ENCODE measurements at places on chromosomes 3 and 15.

- H3K36me3 ChIP-seq, result no peaks in the 10 kb centered on the region
- H3K27ac ChIP-seq, result no peak overlapping the region
- no peak overlapping the region for H3K4me3 ChIP-seq
- no peaks in the 10 kb centered on the region for H3K4me1 ChIP-seq
- no peaks in the 10 kb centered on the region for H3K27me3 ChIP-seq
These were observed 163.0 kb downstream of the TBC1D5 start for GRCh38 chr3:17579289-17580031.

- no peak overlapping the region for H3K27ac ChIP-seq
- H3K36me3 ChIP-seq, result no peaks in the 10 kb centered on the region
- no peaks in the 10 kb centered on the region for H3K4me1 ChIP-seq
- no peak overlapping the region for H3K4me3 ChIP-seq
- DNase-seq, result no peak
These were observed 533.2 kb upstream of the GBE1 start for GRCh38 chr3:82294609-82295008.

DNA sequence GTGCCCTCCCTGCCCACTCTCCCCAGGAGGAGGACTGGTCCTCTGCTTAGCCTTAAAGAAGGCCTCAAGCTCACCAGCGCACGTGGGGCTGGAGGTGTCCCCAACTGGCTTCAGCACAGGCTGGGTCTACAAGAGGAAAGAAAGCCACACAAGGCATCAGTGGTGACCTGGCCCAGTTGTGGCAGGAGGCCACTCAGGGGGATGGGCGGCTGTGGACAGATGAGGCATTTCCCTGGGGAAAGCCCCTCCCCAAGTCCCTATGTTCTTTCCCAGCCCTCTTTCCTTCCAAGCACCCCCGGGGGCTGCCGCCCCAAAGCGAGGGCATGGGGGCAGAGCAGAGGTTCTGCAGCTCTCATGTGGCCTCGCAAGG lies 155.2 kb upstream of the TLE3 start:
- H3K4me3 ChIP-seq, result no peak overlapping the region
- H3K27ac ChIP-seq, result no peak overlapping the region
- H3K36me3 ChIP-seq, result no peaks in the 10 kb centered on the region
- H3K27me3 ChIP-seq, result peaks cover 66% of the 10 kb centered on the region
- no peak for DNase-seq
- peaks cover 60% of the 10 kb centered on the region for H3K4me1 ChIP-seq

GRCh38 chr3:134527037-134527436 lies 41.2 kb downstream of the CEP63 start:
- peaks cover 60% of the 10 kb centered on the region for H3K36me3 ChIP-seq
- no peaks in the 10 kb centered on the region for H3K27me3 ChIP-seq
- no peaks in the 10 kb centered on the region for H3K4me1 ChIP-seq
- peak; percentile 8 for DNase-seq
- H3K4me3 ChIP-seq, result no peak overlapping the region
- no peak overlapping the region for H3K27ac ChIP-seq

GRCh38 chr3:132464066-132464465 lies 46.8 kb downstream of the DNAJC13 start:
- no peak for DNase-seq
- H3K36me3 ChIP-seq, result peaks cover 70% of the 10 kb centered on the region
- no peak overlapping the region for H3K27ac ChIP-seq
- no peaks in the 10 kb centered on the region for H3K27me3 ChIP-seq
- no peak overlapping the region for H3K4me3 ChIP-seq
- H3K4me1 ChIP-seq, result no peaks in the 10 kb centered on the region

- H3K4me3 ChIP-seq, result no peak overlapping the region
- DNase-seq, result no peak
- peak overlapping the region; percentile 32 for H3K27ac ChIP-seq
- peaks cover 47% of the 10 kb centered on the region for H3K4me1 ChIP-seq
- peaks cover 3% of the 10 kb centered on the region for H3K36me3 ChIP-seq
- no peaks in the 10 kb centered on the region for H3K27me3 ChIP-seq
These were observed 555.2 kb downstream of the MAGI1 start for GRCh38 chr3:65483480-65483879.

DNA sequence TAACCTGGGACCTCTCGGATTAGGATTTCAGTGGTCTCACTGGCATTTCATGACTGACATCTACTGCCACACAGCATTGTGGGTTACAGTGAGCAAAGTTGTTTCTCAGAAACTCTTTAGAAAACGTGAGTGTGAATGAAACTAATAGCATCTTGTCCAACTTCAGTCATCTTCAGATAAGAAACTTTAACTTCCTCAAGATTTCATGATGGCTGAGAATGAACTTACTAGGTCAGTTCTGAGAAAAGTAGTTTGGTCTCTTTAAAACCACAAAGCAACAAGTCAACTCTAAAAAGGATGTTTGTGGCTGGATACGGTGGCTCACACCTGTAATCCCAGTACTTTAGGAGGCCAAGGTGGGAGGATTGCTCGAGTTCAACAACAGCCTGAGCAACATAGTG lies 14.2 kb upstream of the HOMER2 start:
- peaks cover 5% of the 10 kb centered on the region for H3K27me3 ChIP-seq
- H3K4me3 ChIP-seq, result no peak overlapping the region
- no peak overlapping the region for H3K27ac ChIP-seq
- DNase-seq, result no peak

DNA sequence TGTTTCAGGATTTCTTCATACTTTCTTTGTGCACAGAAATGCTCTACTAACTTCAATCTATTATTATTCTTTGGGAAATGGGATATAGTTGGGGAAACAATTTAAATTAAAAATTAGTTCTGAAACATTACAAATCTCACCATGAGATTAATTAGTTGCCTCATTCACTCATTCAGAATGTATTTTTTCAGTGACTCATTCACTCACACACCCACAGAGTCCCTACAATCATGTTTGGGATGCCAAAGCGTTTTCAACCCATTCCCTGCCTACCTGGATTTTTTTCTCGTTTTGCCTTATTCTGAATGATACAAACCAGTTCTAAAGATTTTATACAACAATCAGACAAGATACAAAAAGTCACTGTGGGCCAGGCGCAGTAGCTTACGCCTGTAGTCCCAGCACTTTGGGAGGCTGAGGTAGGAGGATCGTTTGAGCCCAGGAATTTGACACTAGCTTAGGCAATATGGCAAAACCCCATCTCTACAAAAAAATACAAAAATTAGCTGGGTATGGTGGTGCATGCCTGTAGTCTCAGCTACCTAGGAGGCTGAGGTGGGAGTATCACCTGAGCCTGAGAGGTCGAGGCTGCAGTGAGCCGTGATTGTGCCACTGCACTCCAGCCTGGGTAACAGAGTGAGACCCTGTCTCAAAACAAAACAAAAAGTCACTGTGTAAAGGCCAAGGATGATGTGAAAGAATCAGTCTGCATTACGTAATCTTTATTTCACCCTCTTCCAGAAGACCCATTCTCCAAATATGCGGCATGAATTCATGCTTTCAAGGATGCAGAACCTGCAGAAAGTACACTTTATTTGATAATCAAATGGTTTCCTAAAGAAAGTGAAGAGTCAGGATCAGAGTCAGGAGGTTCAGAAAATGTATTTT lies 34.8 kb upstream of the ARHGEF3 start:
- H3K27ac ChIP-seq, result peak overlapping the region; percentile 60
- H3K36me3 ChIP-seq, result no peaks in the 10 kb centered on the region
- H3K27me3 ChIP-seq, result peaks cover 4% of the 10 kb centered on the region
- no peak for DNase-seq
- no peak overlapping the region for H3K4me3 ChIP-seq

- no peaks in the 10 kb centered on the region for H3K4me1 ChIP-seq
- no peak for DNase-seq
- H3K4me3 ChIP-seq, result no peak overlapping the region
- no peaks in the 10 kb centered on the region for H3K36me3 ChIP-seq
- H3K27ac ChIP-seq, result no peak overlapping the region
These were observed 29.6 kb downstream of the CD86 start for GRCh38 chr3:122084799-122085198.

DNA sequence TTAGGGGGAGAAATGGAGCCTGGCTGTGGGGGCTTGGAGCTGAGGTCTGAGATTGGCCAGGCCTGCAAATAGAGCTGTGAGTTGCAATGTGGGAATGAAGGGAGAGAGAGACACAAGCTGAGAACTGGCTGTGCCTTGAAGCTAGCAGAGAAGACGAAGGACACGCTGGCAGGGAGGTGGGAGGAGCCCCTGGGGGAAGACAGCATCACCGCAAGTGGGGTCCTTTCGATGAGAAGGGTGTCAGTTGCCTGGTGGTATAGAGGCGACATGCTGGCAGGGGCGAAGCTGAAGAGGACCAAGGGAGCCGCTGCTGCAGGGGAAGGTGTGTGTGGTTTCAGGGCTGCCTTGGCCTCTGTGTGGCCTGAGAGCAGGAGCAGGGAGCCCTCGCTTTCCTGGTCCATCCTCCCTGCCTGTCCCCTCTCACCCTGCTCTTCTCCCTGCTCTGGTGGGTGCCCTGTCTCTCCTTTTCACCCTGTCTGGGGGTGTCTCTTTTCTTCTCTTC lies 5.5 kb downstream of the RHCG start:
- no peaks in the 10 kb centered on the region for H3K36me3 ChIP-seq
- no peak overlapping the region for H3K4me3 ChIP-seq
- peaks cover 12% of the 10 kb centered on the region for H3K4me1 ChIP-seq
- no peak for DNase-seq

DNA sequence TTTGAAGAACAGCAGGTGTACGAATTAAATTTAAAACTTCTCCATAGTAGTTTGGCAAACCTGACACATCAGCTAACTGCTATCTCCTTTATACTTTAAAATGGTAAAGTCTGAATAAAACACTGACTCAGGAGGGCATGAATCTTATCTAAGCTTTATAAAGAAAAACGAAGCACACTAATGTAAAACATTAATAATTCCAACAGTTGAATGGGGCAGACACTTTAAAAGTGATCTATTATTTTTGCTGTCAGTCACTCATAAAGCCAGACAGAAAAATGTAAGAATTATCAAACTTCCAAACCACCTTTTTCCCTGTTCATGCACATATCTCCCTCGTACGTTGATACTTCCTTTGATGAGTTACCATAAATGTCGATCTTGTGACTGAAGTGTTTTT lies 2.6 kb downstream of the ARF4 start:
- H3K27ac ChIP-seq, result no peak overlapping the region
- peak overlapping the region; percentile 98 for H3K4me3 ChIP-seq
- H3K4me1 ChIP-seq, result peaks cover 42% of the 10 kb centered on the region

- H3K27ac ChIP-seq, result no peak overlapping the region
- no peak for DNase-seq
- H3K4me3 ChIP-seq, result no peak overlapping the region
- H3K36me3 ChIP-seq, result no peaks in the 10 kb centered on the region
These were observed 239.1 kb upstream of the MANF start for GRCh38 chr3:51145811-51146585.

GRCh38 chr3:69879051-69879450 lies 120.5 kb upstream of the SAMMSON start:
- H3K4me3 ChIP-seq, result no peak overlapping the region
- H3K36me3 ChIP-seq, result no peaks in the 10 kb centered on the region
- no peak for DNase-seq
- H3K27ac ChIP-seq, result no peak overlapping the region
- H3K4me1 ChIP-seq, result peaks cover 27% of the 10 kb centered on the region
- no peaks in the 10 kb centered on the region for H3K27me3 ChIP-seq

- peaks cover 4% of the 10 kb centered on the region for H3K27me3 ChIP-seq
- peaks cover 11% of the 10 kb centered on the region for H3K36me3 ChIP-seq
- H3K4me1 ChIP-seq, result peaks cover 26% of the 10 kb centered on the region
- no peak overlapping the region for H3K4me3 ChIP-seq
- peak overlapping the region; percentile 56 for H3K27ac ChIP-seq
These were observed 60.5 kb upstream of the DPH6 start for GRCh38 chr15:35606450-35606779.

GRCh38 chr3:49519916-49520385 lies 34.3 kb upstream of the BSN start:
- no peak for DNase-seq
- no peak overlapping the region for H3K4me3 ChIP-seq
- H3K36me3 ChIP-seq, result peaks cover 13% of the 10 kb centered on the region
- H3K4me1 ChIP-seq, result peaks cover 5% of the 10 kb centered on the region
- H3K27me3 ChIP-seq, result peaks cover 3% of the 10 kb centered on the region

DNA sequence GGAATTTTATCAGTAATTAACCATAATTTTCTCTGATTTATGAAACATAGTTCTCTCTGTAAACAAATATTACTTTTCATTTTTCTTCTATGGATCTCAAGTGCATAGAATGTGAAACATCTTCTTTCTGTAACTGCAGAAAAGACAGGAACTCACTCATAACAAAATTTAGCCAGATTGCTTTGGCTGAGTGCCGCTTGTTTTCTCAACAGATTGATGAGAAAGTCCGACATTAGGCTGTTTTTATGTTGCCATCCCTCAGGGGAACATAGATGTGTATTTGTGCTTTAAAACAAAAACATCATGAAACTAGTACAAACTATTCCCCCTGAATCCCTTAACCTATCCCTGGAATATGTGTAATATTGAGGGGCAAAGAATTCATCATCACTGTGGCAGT lies 154.2 kb downstream of the B3GALNT1 start:
- no peak overlapping the region for H3K4me3 ChIP-seq
- no peaks in the 10 kb centered on the region for H3K27me3 ChIP-seq
- no peaks in the 10 kb centered on the region for H3K36me3 ChIP-seq
- DNase-seq, result no peak
- H3K27ac ChIP-seq, result no peak overlapping the region

DNA sequence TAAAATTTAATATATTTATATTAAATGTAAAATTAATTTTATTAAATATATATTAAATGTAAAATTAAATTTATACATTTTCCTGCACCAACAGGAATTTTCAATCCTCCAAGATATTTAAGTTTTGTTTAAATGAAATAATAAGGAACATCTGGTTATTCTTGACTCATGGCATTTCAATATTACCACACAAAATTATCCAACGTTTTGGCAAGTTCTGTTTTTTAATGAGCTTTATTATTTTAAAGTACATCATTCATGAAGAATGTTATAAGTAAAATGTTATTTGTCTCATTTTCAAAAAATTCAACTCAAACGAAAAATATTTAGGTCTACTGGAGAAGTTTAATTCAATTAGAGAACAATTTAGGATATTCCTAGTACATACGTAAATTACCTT lies 811.4 kb downstream of the NAALADL2 start:
- H3K36me3 ChIP-seq, result no peaks in the 10 kb centered on the region
- no peak for DNase-seq
- peaks cover 5% of the 10 kb centered on the region for H3K4me1 ChIP-seq
- H3K4me3 ChIP-seq, result no peak overlapping the region

GRCh38 chr3:100260081-100260684 lies 609 bp upstream of the TBC1D23 start:
- DNase-seq, result peak; percentile 34
- H3K4me3 ChIP-seq, result peak overlapping the region; percentile 93
- H3K36me3 ChIP-seq, result no peaks in the 10 kb centered on the region
- H3K27ac ChIP-seq, result peak overlapping the region; percentile 96
- peaks cover 60% of the 10 kb centered on the region for H3K4me1 ChIP-seq
- no peaks in the 10 kb centered on the region for H3K27me3 ChIP-seq

GRCh38 chr3:11591391-11592282 lies 52.1 kb downstream of the VGLL4 start:
- H3K36me3 ChIP-seq, result peaks cover 65% of the 10 kb centered on the region
- H3K27ac ChIP-seq, result peak overlapping the region; percentile 95
- no peaks in the 10 kb centered on the region for H3K27me3 ChIP-seq
- peak; percentile 24 for DNase-seq

- H3K4me1 ChIP-seq, result peaks cover 25% of the 10 kb centered on the region
- H3K36me3 ChIP-seq, result no peaks in the 10 kb centered on the region
- H3K4me3 ChIP-seq, result no peak overlapping the region
- peaks cover 40% of the 10 kb centered on the region for H3K27me3 ChIP-seq
These were observed 222.7 kb downstream of the XXYLT1 start for GRCh38 chr3:195048059-195048905.

GRCh38 chr3:100009276-100010086 lies 104.8 kb downstream of the FILIP1L start:
- H3K36me3 ChIP-seq, result peaks cover 18% of the 10 kb centered on the region
- H3K4me1 ChIP-seq, result peaks cover 20% of the 10 kb centered on the region
- H3K27ac ChIP-seq, result peak overlapping the region; percentile 54
- peak; percentile 13 for DNase-seq
- no peaks in the 10 kb centered on the region for H3K27me3 ChIP-seq

All from nephron progenitor cell (in vitro differentiated cells).